Prostate gland (tissue), 2 donors: ENCODE measurements at places on chromosomes 6 and 20.

DNA sequence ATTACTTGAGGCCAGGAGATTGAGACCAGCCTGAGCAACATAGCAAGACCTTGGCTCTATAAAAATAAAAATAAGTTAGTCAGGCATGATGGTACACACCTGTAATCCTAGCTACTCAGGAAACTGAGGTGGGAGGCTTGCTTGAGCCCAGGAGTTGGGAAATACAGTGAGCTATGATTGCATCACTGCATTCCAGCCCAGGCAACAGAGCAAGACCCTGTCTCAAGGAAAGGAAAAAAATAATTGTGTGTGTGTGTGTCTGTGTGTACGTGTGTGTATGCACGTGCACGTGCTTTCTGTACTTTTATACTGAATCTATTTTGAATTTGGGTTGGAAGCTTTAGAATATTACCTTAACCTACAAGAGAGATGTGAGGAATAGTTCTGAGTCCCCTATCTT is 58.9 kb downstream of the KIZ start:
- no peak for DNase-seq

GRCh38 chr6:55397986-55398385 is 70.7 kb downstream of the GFRAL start:
- no peak for DNase-seq

- no peak for DNase-seq
Measured at GRCh38 chr6:166495487-166496314, 90.8 kb downstream of the RAMACL start.

- DNase-seq = peak; percentile 86
Measured at GRCh38 chr20:47317127-47317895, 39.2 kb downstream of the ZMYND8 start.

- no peak for DNase-seq
Measured at GRCh38 chr20:10927936-10928840, 254.4 kb upstream of the JAG1 start.

GRCh38 chr6:114690625-114691024 is 347.8 kb upstream of the HS3ST5 start:
- DNase-seq = no peak

GRCh38 chr6:143724876-143725275 is 47.1 kb downstream of the PHACTR2 start:
- DNase-seq = no peak

GRCh38 chr20:58991715-58992114 is 10.7 kb downstream of the NELFCD start:
- DNase-seq = no peak

DNA sequence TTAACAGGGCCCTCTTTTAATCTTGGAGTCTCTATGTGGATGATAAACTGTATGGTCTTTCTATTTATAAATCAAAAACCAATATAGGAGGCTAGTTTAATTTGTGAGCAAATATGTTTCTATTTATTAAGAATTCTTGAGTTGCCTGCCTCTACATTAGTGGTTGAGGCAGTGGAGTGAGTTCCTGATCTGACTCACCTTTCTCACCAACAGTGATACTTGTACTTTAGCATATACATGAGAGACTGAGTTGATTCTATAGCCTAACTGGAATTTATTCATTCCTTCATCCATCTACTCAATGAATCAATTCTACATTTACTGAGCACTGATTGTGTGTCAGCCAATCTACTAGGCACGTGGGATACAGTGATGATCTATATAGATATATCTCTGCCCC is 126.9 kb downstream of the TRMT11 start:
- DNase-seq = no peak

DNA sequence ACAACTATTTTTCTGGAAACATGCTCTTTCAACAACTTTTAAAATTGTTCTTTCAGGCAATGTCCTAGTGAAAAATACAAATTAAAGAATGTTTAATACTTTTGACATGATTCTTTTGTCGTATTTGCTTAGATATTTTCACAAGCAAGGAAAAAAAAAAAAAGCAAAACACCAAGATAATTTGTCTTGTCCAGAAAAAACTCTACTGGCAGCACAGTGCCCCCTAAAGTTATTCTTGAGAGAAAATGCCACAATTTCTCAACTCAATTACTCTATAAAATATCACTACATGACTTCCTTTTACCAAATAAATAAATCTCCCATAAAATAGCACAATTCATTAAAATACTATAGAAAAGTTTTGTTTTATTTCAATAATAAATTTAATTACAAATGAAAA is 652.5 kb upstream of the EPHA7 start:
- no peak for DNase-seq

GRCh38 chr20:38191654-38192053 is 26.6 kb upstream of the TGM2 start:
- no peak for DNase-seq

DNA sequence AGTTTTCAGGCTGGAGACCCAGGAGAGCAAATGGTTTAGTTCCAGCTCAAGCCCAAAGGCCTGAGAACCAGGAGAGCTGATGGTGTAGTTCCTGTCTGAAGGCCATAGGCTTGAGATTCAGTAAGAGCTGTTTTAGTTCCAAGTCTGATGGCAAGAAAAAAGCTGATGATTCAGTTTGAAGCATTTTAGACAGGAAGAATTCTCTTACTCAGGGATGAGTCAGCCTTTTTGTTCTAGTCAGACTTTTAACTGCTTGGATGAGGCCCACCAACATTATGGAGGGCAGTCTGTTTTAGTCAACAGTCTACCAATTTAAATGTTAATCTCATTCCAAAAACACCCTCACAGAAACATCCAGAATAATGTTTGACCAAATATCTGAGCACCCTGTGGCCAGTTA is 2.5 kb downstream of the ZSCAN26 start:
- DNase-seq = no peak

DNA sequence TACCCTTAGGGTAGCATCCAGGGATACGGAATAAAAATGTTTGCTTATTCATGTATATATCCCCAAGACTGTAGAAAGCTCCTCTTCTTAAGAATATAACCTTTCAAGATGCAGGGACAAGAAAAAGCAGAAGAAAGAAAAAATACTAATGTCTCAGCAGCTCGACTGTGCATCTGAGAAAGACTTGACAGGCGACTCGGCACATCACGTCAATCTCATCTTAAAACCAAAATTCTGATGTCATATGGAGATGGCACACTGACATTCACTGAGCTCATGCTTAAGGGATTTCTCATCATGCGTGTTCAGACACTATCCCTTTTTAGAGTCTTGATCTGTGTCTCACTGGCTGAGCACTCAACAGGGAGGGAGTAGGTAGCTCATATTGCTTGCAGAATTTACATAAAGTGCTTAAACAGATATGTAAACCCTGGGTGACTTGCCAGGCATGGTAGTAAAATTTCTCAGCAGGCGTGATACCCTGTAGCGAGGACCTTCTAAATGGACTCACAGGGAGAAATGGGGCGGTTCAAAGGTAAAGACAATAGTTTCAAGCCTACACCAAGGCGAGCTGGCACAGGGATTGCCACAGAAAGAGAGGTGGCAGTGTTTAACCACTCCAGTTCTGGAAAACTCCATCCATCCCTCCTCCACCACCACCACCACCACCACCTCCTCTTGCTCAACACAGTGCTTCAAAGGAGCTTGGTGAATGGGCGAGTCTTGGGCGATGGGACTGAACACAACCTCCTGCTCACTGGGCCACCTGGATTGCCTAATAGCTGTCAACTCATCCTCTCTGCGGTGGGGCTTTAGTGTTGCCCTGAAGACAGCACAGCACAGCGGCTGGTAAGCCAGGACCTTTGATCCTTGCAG is 330.5 kb downstream of the TFAP2A start:
- no peak for DNase-seq

DNA sequence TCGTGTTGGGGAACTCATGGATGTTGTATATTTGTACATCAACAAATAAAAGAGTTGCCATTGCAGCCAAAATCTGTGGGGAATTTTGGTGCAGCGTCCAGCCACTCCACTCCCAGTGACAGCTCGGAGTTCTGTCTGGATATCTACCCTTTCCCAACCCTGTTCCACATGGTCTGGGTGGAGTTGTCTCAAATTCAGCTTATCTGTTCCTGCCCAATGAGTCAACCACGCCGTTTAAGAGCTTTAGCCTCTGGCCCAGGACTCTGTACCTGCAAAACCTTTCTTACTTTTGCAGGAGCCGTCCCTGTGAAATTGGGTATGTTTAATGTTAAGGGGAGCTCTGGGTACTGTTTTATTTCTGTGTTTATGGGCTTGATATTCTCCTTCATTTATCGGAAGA is 33.9 kb upstream of the OVOL2 start:
- no peak for DNase-seq

GRCh38 chr6:80465513-80465912 is 359.0 kb downstream of the BCKDHB start:
- no peak for DNase-seq

DNA sequence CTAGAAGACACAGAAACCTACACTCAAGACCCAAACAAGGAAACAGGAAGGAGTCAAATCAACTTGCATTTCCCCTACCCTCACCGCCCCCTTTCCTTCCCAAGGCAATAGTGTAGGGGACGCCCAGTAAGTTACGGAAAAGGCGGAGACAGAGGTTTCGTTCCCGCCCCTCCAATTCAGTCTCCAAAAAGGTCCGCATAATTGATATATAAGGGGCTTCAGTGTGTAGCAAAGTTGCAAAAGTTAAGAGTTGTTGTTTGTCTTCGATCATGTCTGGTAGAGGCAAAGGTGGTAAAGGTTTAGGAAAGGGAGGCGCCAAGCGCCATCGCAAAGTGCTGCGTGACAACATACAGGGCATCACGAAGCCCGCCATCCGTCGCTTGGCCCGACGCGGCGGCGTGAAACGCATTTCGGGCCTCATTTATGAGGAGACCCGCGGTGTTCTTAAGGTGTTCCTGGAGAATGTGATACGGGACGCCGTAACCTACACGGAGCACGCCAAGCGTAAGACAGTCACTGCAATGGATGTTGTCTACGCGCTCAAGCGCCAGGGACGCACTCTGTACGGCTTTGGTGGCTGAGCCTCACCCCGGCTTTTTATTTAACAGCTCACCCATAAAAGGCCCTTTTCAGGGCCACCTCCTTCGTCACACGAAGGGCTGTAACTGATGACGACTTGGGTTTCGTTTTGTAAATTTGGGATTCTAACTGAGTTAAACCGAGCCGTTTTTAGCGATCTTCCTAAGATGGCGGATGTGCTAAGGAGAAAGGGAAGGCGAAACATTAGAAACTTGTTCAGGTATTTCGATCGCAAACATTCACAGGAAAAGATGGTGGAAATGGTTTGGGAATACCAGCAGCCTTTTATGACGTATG is 124.6 kb upstream of the BTN3A2 start:
- DNase-seq = peak; percentile 59

DNA sequence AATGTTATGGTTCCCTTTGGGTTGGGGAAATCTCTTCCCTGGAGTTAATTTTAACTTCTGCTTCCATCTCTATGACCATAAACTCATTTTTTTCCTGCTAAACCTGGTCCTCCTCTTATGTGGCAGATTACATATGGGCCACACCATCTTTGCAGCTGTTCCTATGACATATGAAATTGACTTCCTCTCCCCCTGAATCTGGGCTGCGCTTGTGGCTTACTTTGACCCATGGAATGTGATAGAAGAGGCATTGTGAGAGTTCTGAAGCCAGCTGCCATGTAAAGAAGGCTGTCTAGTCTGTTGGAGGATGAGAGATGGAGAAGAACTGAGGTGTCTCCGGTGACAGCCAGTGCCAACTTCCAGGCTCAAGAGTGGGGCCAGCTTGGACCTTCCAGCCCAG is 100.1 kb downstream of the CDC5L start:
- DNase-seq = no peak

- DNase-seq = no peak
Measured at GRCh38 chr6:111631903-111632460, 26.3 kb upstream of the TRAF3IP2 start.

GRCh38 chr6:140050101-140050995 is 675.9 kb upstream of the CITED2 start:
- no peak for DNase-seq

DNA sequence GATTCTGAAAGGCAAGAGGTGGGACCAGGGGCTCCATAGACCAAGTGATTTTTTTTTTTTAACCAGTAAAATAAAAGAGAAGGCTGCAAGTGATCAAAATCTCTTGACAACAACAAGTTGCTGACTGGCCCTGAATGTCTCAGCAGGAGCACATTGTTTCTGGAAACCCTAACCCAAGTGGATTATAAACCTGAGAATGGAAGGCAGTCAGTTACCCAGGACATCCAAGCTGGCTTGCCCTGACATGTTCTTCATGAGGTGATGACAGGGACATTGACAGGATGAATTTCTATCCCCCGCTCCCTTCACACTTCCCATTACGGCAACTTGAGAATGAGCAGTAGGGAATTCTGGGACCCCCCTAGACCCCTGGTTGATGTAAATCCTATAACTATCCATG is 49.6 kb upstream of the RIPOR2 start:
- peak; percentile 24 for DNase-seq

- DNase-seq = no peak
Measured at GRCh38 chr6:137175157-137175867, 1.9 kb upstream of the IL22RA2 start.

- DNase-seq = no peak
Measured at GRCh38 chr6:15441215-15441868, 195.5 kb downstream of the JARID2 start.

DNA sequence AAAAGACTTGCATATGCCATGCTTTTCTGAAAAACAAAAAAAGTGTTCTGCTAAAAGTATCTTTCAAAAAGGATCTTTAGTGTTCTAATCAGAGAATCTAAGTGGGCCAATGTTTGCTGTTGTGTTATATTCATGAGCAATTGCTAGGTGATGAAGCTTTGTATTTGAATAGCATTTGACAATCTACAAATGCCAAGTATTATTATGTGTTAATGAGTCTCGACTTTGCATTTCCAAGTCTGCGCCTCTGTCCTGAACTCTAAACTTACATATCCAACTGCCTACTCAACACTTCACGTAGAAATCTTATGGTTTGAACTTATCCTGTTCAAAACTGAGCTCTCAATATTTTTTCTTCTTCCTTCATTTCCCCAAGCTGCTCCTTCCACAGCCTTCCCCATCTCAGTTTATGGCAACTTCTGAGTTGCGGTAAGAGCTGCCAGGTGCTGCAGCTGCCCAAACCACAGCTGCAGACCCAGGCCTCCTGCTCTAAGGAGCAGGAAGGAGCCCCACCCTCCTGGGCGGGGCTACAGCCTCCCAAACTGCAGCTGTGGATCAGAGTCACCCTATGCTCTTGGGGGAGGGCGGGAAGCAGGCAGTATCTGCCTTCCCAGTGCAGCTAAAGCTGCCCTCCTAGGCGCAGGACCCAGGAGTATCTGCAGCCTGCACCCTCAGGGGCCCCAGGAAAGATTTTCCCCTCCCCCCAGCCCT is 16.7 kb upstream of the MAK start:
- DNase-seq = no peak
